Activated CD4-positive, alpha-beta T cell treated with anti-CD3 and anti-CD28 coated beads for 24 hours (primary cell): ENCODE measurements at places on chromosomes 6 and 20.

- no peak for DNase-seq
Observed at GRCh38 chr20:34082232-34082887, 29.7 kb downstream of the EIF2S2 start.

- DNase-seq: no peak
Observed at GRCh38 chr6:54588176-54588575, 258.4 kb upstream of the FAM83B start.

DNA sequence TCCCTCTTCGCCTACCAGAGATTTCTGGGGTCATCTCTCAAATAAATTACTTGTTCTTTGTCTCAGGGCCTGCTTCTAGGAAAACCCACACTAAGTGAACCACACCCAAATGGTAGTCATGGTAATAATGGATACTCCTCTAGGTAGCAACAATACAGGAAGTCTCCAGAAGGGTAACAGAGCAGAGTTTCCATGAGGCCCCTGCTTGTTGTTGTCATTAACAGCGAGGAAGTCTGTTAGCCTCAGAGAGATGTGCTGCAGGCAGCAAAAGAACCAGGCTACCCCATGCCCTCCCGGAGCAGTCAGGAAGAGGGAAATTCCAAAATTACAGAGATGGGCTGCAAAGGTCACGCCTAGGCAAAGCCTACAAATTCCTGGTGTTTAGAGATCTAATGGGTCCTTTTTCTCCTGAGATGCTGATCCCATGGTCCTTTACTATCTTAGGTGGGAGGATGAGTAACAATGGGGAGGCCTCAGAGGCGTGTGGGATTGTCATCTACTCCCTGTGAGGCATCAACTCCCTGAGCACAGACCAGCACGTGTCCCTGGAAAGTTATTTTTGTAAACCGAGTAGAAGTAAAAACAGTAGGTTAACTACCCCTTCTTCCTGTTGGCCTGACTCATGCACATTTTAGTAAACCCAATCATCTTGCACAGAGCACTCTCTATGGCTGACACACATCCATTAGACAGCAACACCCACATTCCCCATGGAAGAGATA lies 10.1 kb downstream of the ISM1 start:
- DNase-seq: peak; percentile 11

GRCh38 chr6:167275001-167275400 lies 16.1 kb upstream of the UNC93A start:
- DNase-seq: no peak
